Muscle of arm (tissue), 14 donors: ENCODE measurements at places on chromosomes 4 and X.

- no peak for DNase-seq
Observed at GRCh38 chrX:12686331-12686730, 104.9 kb upstream of the PRPS2 start.

GRCh38 chrX:108123591-108124366, 32.2 kb downstream of the ATG4A start:
- no peak for DNase-seq

DNA sequence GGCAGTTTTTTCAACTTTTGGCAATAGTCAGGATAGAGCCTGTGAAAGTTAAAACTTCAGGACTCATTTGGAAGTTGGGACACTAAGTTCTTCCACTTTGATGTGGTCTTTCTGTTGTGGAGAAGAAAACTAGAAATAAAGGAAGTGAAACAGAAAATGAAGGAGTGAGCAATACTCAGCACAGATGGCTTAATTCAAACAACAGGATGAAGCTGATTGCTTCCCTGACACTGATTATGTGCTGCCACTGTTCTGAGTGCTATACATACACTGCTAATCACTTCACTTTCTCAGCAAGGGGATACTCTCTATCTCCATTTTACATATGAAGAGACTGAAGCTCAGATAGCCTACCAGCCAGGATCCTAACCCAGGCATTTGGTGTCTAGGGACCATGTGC, 235.1 kb upstream of the CPEB2 start:
- DNase-seq: no peak

- no peak for DNase-seq
Observed at GRCh38 chr4:173254646-173255045, 79.5 kb downstream of the HMGB2 start.

- DNase-seq: no peak
Observed at GRCh38 chr4:98482847-98483806, 175.3 kb downstream of the TSPAN5 start.

- DNase-seq: no peak
Observed at GRCh38 chr4:12761694-12762093, 722.4 kb downstream of the RAB28 start.

- no peak for DNase-seq
Observed at GRCh38 chr4:184734758-184735157, 862 bp upstream of the CENPU start.

DNA sequence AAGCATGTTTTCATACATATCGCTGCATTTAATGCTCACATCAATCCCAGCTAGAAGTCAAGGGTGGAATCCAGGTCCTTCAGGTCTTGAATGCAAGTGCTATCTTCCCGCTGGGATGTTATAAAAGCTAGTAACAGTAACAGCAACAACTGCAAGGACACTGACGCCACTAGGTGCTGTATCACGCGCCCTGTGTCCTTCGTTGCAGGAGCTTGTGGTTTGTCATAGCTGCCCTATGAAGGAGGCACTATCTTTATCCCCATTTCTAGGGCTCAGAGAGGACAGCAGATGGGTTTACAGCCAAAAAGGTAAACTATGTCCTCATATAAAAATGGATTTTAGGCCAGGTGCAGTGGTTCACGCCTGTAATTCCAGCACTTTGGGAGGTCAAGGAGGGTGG, 202.9 kb downstream of the NSUN7 start:
- DNase-seq: no peak

DNA sequence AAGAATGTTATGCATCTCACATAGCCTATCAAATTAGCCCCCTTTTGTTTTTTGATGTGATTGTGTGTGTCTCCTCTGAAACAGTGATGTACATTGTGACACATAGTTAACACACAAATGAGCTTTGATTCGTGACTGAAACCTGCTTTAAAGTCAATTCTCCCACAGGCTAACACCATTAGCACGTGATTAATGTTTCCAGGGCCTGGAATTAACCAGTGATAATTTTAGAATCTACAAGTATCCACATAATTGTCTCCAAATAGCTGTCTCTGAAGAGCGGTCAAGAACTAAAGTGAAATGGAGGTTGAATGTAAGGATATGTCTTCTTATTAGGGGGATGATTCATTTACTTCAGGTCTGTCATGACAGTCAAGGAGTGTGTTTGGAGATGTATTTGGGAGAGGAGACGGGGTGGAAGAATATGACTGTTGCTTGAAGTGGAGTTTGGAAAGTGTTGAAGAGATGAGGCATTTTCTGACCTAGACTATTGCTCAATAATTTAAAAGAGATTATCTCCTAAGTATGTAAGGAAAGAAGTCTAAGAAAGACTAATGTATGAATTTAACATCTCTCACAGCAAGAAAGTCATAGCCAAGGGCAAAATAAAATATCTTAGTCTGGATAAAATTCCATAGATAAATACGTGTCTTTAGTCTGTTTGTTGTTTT, 13.7 kb upstream of the RASGEF1B start:
- no peak for DNase-seq

DNA sequence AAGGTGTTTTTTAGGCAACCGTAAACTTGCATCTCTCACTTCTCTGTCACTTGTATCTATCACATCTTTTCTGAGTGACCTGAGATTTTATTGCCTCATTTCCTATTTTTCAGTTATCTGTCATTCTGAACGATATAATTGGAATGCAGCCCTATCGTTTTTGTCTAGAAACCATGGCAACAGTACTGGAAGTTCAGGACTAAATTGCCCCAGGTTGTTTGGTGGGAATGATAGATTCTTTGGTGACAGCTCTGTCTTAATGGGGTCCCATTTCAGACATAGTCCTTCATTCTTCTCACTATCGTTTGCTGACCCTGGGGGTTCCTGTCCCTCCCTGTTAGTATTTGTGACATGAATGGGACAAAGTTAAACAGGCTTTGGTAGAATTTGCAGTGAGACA, 267.7 kb upstream of the GALNT7 start:
- DNase-seq: no peak

DNA sequence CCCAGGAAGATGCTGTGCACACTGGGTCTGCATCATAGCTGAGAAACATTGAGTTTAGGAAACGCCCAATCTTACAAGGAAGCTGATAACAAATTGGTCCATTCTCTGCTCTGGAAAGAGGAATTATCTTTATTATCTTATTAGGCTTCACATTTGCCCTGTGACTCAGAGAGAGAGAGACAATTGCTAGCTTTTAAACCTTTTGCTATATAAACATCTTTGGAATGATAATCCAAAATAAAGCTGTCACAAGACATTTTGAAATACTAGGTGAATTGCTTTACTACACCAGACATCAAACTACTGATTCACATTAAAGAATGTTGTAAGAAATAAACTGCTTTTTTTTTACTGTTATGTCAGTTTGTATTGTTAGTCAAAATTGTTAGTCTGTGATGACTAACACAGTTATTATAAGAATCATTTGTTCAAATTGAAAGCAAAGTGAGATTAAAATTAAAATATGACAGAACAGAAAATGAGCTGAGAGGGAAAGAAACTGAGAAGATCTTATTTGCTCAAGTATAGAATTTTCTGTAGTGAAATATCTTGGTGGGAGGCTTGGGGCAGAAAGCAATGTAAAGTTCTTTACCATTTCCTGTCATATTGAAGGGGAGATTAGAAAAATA, 765.4 kb upstream of the PCDH10 start:
- DNase-seq: no peak

DNA sequence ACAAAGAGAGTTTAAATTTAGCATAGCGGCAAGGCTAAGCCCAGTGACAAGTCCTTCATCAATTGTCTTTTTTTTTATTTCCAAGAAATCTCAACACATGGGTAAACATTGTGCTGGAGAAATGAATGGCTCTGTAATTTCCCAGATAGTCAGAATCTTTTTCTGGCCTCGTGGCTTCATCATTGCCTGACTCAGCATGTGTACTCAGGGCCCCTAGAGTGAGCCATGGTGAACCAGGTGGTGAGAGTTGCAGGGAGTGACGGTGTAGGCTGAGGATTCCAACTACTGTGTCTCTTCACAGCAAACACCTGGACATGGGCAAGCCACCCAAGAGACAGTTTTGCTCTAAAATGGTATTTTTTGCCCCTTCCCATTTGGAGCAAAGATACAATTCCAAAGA, 43.1 kb upstream of the UCP1 start:
- no peak for DNase-seq

GRCh38 chr4:3779509-3779908, 13.3 kb downstream of the ADRA2C start:
- DNase-seq: no peak

GRCh38 chr4:108702960-108703359, 52.6 kb downstream of the OSTC start:
- no peak for DNase-seq

DNA sequence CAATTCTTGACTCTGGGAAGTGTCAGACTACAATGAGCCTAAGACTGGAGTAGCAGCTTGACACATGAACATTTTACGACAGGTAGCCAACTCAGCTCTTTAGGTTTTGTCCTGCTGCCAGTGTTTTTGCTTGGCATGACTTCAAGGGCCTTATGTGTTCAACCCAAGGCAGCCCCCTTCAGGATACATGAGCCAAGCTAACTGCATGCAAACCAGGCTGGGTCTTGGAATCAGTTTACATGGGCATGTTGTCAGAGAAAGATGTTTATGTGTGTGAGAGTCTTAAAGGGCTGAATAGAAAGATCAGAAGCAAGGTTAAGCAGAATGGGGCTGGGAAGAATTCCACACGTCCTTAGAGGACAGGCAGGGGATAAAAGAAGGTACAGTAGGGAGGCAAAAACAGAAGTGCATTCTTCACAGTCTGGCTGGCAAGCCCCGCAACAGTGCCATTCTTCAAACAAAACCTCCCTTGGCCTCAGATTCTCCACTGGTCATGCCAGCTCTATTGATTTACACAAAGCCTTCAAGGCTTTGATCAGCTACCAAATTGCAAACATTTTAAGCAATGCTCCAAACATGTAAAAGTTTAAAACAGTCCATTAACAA, 97.3 kb downstream of the NKX6-1 start:
- no peak for DNase-seq

DNA sequence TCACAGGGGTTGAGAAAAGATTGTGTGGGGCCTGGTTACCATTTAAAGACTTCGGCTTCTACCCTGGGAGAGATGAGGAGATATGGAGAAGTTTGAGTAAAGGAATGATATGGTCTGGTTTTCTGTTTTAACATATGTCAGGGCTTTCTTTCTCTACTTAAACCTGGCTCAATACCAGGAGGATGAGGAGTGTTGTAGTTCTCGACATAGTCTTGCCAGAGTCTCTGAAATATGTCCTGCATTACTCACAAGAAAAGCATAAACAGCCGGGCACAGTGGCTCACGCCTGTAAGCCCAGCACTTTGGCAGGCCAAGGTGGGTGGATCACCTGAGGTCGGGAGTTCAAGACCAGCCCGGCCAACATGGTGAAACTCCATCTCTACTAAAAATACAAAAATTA, 16.4 kb upstream of the ACE2 start:
- no peak for DNase-seq

- no peak for DNase-seq
Observed at GRCh38 chr4:165351359-165352130, 24.1 kb downstream of the MSMO1 start.

DNA sequence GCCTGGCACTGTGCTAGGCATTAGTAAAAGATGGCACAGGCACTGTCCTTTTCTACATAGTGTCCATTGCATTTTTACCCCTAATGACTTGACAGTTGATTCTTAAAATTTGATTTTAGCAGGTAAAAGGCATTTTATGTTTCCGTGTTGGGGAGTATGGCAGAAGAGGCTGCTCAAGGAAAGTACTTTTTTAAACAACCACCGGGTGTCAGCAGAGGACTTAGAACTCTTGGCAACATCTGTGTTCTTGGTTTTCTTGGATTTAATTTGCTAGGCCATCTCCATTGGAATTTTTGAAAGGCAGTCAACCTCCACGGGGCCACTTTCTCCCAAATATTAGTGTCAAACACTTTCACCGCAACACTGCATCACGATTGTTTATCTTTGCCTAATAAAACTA, 102.9 kb downstream of the TSPAN7 start:
- DNase-seq: peak; percentile 30

GRCh38 chr4:119781044-119781443, 152.4 kb upstream of the PDE5A start:
- no peak for DNase-seq

- no peak for DNase-seq
Observed at GRCh38 chrX:5775846-5776430, 452.7 kb downstream of the NLGN4X start.

DNA sequence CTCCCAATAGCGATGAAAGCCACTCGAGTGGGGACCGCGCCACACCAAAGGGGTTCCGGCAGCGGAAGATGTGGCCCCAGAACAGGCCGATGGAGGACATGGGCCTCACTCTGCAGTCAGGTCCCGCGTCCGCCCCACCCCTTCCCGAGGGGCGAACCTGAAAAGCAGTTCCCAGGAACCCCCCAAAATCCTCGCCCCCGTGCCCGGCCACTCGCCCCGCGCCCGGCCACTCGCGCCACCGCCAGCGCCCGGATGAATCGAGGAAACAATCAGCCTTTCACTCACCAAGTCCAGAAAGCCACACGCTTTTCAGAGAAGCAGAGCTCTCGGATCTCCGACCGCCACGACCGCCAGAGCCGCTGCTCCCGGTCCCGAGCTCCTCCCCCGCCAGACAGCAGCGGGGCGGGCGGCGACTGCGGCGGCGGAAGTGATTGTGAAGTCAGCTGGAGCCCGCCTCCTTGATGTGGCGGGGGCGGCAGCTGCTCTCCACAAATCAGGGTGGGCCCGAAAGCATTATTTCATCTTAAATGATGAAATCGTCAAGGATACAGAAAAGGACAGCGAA, at the start of gene PJA1:
PJA1 (minus strand) TSS at position 367 of the 565 bp plus-strand sequence. CDS start 2,380 bp downstream, outside the sequence.
- peak; percentile 65 for DNase-seq

- no peak for DNase-seq
Observed at GRCh38 chr4:81395239-81395638, 76.5 kb downstream of the RASGEF1B start.

DNA sequence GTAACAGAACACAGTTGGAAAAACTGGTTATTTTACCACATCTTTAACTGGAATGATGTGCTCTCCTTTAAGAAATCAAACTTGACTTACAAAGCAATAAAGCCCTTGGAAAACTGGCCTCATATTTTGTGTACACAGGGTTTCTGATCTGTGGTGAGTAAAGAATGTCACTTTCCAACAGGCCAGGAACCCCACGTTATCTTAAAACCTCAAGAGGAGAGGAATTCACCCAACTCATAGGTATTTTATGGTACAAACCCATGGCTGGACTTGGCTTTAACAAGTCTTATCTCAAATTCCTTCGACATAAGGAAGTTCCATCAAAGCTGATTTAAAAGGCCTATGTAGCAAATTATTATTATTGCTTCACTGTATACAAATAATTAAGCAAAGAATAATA, 1735.1 kb downstream of the PCDH7 start:
- DNase-seq: no peak

DNA sequence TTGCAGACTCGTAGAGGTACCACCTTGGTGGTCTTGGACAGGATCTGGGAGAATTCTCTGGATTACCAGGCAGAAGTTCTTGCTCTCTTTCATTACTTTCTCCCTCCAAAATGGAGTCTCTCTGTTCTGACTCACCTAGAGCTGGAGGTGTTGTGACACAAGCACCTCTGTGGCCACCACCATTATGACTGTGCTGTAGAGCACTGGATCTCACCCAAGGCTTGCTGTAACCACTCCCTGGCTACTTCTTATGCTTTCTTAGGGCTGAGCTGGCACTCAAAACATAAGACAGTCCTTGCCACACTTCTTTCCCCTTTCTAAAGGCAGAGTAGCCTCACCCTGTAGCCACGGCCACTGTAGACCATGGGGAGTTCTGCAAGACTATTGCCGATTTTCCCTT, 296.6 kb upstream of the DIPK2B start:
- no peak for DNase-seq

GRCh38 chrX:39144956-39145355, 343.7 kb downstream of the MID1IP1 start:
- DNase-seq: no peak
